ENCODE measurements at places on chromosomes 13 and 19.

DNA sequence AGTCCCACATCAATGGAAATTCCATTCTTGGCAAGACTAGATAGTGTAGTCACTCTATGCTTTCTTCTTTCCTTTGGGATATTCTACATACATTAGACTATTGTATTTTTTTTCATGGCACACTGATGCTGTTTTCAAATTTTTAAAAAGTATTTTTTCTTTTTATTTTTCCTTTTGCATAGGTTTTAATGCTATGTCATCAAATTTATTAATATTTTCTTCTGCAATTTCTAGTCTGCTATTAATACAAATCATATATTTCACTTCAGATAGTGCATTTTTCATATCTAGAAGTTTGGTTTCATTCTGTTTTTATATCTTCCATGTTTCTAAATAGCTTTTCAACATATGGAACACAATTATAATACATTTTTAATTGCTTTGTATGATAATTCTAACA is 2050.1 kb upstream of the PRR20A start:
- DNase-seq, result no peak

GRCh38 chr19:18317961-18318800 is 4.7 kb downstream of the LSM4 start:
- peak; percentile 61 for DNase-seq

- DNase-seq, result no peak
Measured at GRCh38 chr19:47068876-47069406, 20.5 kb upstream of the TMEM160 start.

GRCh38 chr13:66139250-66139649 is 1090.9 kb downstream of the PCDH9 start:
- DNase-seq, result no peak

- DNase-seq, result no peak
Measured at GRCh38 chr19:2039089-2039958, 11.7 kb downstream of the MKNK2 start.

- no peak for DNase-seq
Measured at GRCh38 chr19:37221136-37221535, 3.1 kb downstream of the ZNF383 start.

DNA sequence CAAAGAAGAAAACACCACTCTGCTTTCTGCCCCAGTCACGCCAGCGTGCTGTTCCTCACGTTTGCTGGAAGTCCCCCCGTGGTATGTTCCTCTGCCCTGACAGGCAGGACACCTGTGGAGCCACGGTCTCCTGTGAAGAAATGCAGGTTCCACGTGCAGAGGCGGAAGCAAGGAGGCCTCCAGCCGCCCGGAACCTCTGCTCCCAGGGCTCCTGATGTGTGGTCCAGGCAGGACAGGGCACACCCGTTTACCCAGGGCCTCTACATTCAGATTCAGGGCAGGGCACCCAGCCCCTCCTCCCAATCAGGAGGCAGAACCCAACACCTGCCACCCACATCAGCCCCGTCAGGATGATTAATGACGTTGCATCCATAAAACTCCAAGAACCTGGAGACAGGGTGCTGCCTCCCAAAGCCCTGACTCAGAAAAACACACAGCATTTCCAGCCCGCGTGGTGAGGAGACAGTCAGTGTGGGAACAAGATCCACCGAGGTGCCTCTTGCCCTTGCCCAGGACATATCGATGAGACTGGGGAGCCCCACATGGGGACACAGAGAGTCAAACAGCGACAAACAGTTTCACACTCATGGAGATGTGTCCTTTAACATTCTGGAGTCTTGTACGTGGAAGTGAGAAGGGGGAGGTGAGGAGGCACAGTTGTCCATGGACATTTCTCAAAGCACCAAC is 76.2 kb downstream of the COL4A1 start:
- DNase-seq, result no peak

DNA sequence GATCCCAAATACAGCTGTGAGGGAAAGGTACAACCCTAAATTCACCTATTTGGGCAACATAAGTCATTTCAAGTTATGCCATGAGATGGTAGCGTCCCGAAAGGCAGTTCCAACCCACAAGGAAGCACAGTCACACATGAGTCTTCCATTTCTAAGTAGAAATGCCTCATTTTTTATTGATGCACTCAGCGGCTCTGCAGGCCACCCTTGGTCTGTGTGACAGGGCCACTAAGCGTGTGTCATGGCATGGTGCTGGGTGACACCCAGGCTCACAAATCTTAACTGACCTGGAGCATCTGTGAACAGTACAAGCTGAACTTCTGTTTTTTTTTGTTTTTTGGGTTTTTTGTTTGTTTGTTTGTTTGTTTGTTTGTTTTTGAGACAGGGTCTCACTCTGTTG is 15.1 kb downstream of the RAB20 start:
- no peak for DNase-seq

GRCh38 chr13:82817133-82817532 is 1065.1 kb downstream of the SLITRK1 start:
- no peak for DNase-seq

DNA sequence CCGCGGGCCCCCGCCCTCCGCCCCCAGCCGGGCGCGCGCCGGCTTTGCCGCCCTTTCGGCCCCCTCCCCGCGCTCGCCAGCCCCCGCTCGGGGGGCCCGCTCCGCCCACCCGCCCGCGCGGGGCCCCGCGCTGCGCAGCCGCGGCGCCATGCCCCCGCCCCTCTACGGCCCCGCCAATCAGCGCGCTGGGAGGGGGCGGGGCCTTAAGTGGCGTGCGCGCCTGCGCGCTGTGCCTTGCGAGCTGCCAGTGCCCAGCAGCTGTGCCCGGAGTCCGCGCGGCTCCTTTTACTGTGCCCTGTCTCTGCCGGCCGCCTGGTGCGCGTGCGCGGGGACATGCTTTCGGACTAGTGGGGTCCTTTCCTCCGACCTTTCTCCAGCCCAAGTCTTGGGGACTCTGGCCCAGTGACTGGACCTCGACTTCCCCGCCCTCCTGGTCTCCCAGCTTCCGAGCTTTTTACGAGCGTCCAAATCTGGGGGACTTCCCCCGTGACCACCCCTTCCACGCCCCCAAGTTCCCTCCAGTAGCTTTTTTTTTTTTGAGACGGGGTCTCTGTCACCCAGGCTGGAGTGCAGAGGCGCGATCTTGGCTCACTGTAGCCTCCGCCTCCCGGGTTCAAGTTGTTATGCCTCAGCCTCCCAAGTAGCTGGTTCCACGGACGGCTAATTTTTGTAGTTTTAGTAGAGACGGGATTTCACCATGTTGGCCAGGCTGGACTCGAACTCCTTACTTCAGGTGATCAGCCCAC is at the start of gene MBD3:
Gene MBD3, minus strand, starts transcription at position 111 of the 746 bp plus-strand sequence. CDS start 234 bp downstream, outside the sequence.
- peak; percentile 90 for DNase-seq

GRCh38 chr19:17246681-17247425 is 1.1 kb upstream of the NR2F6 start:
- DNase-seq, result no peak

- DNase-seq, result no peak
Measured at GRCh38 chr13:27466513-27466912, 16.1 kb upstream of the MTIF3 start.

DNA sequence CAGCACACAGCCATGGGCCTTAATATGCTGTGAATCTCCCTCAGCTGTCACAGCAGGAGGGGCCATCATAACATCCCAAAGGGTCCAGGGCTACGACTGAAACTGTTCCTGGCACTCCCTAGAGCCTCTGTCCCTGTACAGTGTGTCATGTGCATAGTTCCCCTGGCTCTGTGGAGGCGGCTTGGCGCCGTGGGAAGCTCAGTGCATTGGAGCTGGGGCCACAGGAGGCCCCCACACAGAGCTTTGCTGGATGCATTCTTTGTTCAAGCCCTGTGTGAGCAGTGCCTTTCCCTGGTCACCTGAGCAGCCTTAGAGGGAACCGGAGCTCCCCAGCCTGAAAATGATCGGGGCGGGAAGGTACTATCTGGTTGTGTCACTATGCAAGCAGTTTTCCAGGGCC is 21.4 kb downstream of the UBXN6 start:
- no peak for DNase-seq

GRCh38 chr13:64471916-64472315 is 2758.2 kb downstream of the PCDH9 start:
- DNase-seq, result peak; percentile 23

DNA sequence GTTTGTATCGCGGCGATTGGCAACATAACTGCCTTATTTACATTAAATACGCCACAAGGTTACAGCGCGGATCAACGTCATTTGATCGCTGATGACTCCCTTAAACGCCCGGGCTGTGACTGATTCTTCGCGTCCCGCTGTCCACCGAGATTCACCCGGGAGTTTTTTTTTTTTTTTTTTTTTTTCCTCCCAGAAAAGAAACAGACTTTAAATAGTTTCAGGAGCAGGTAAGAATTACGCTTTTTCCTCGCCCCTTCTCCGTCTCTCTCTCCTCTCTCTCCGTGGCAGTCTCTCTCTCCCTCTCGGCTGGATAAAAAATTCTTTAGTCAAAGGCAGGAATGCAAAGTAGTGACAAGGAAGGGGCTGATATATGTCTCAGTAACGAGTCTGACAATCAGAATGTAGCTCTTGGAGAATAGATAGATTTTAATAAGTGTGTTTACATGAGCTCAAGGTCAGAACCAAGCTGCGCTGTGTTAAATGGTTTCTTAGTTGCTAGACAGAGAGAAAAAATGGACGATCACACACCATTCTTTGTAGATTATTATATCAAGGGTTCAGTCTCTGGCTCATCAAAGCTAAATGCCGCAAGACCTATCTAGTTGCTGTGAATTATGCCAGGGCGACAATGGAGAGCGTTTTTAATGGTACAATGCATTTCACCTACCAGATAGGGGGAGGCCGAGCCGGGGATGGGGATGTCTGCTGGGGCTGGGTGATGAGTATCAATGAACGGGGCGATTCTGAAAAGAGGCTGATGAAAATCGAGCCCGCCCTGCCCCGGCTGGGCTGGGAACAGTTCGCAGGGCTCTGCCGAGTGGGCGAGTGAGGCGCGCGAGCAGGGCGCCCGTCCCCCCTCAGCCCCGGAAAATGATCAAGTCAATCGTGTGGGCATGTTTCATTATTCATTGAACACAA is 147.2 kb upstream of the ZNF536 start:
- DNase-seq, result no peak

DNA sequence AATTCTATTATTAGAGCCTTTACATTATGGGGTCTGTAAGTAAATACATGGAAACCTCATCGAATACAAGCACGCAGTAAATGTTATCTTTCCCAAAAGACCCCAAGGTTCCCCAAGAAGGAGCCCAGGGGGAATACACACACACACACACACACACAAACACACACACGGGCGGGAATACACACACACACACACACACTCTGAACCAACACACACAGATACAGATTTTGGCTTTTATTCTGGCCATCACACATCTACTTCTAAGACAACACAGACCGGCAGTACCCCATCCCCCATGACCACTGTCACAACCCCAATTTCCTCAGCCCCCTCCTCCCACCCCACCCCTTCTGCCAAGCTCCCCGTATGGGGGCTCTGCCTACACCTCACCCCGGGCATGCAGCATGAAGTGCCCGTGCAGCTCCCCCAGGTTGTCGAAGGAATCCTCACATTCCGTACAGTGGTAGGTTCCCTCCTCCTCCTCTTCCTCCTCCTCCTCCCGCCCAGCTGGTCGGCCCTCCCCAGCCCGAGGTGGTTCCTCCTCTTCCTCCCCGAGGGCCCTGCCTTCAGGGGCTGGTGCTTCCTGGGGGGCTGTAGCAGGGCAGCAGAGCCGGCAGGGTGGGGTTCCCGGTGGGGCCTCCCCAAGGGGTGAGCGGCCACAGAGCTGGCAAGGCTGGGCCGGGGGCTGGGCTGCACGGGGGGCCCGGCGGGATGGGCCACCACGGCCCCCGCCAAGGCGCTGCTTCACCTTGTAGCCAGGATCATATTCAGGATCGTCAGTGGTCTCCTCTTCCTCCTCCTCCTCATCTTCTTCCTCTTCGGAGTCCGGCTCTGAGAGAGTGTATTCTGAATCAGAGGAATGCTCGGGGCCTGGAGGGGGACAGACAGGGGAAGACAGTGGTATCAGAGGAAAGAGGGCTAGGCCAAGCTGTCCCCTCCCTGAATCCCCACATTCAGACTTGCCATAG is 4.4 kb upstream of the SRRM5 start:
- DNase-seq, result no peak

GRCh38 chr19:5497297-5497696 is 42.1 kb downstream of the ZNRF4 start:
- no peak for DNase-seq

GRCh38 chr19:1833540-1833939 is 14.7 kb downstream of the REXO1 start:
- no peak for DNase-seq

DNA sequence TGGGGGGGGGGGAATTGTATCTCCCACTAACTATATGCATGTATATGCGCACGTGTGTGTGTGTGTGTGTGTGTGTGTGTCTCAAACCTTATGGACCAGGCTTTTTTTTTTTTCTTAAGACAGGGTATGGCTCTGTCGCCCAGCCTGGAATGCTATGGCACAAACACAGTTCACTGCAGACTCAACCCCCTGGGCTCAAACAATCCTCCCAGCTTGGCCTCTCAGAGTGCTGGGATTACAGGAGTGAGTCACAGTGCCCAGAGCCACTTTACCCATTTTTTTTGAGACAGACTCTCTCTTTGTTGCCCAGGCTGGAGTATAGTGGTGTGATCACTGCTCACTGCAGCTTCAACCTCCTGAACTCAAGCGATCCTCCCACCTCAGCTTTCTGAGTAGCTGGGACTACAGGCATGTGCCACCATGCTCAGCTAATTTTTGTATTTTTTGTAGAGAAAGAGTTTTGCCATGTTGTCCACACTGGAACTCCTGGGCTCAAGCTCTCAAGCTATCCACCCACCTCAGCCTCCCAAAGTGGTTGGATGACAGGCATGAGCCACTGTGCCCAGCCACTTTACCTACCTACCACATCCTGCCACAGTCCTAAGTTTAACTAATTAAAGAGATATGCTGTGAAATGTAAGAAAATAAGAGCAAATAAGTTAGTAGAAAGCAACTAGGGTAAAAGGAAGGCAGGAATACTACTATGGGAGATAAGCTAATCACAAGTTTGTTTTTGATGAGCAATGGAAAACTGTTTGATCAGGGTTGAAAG is 2.4 kb downstream of the ZMYM5 start:
- no peak for DNase-seq

DNA sequence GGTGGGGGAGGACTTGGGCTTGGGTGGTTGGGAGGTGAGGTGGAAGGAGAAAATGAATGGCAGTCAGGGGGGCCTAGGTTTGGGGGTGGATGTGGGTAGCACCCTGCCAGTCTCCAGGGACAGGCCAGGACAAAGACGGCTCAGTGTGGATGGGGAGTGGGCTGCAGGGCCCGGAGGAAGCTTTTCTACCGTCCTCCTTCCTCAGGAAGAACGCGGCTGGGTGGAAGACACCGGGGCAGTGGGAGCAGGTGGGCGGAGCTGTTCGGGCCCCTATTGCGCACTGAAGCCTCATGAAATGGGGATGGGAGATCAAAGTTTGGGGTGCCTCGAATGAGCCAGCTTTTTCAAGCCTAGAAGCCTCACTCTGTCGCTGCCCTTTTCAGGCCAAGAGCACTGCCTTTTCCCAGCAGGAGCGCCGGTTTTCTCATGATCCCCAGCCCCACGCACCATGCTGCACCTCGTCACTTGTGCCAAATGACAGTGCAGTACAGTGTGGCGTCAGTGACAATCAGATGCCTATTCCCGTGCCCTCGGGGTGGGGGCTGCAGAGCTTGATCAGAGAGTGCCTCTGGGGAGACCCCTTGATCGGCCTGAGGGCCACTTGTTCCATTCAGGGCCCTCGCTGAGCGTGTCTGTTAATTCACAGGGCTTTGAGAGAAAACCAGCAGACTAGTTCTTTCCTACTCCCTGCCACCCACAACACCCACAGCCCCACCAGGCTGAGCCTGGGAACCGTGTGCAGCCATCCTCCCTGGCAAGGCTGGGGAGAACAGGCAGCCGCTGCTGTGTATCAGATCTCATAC is 1.5 kb downstream of the CALM3 start:
- DNase-seq, result no peak

Data from KG1 (cell line).